ENCODE measurements at places on chromosomes 13 and 19. TPM values are rescaled to one million over a fixed set of nuclear protein-coding genes. Genes with fewer than 3 reads are reported as not detected.

DNA sequence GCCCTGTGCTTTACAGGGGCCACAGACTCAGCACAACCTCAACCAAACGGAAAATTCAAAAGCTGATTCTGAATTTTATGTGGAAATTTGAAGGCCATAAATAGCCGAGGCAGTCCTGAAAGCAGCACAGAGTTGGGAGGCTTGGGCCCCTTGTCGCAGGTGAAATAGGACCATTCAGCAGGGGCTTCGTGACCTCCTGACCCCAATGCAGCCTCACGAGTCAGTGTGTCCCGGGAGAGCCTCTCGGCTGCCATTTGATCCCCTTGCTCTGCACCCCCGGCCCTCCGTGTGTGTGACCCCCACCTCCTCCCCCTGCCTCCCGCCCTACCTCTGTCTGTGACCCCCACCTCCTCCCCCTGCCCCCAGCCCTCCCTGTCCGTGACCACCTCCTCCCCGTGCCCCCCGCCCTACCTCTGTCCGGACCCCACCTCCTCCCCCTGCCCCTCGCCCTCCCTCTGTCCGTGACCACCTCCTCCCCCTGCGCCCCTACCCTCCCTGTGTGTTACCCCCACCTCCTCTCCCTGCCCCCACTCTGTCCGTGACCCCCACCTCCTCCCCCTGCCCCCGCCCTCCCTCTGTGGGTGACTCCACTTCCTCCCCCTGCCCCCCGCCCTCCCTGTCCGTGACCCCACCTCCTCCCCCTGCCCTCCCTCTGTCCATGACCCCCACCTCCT lies 41.7 kb upstream of the TFDP1 start:
- no peak for DNase-seq

DNA sequence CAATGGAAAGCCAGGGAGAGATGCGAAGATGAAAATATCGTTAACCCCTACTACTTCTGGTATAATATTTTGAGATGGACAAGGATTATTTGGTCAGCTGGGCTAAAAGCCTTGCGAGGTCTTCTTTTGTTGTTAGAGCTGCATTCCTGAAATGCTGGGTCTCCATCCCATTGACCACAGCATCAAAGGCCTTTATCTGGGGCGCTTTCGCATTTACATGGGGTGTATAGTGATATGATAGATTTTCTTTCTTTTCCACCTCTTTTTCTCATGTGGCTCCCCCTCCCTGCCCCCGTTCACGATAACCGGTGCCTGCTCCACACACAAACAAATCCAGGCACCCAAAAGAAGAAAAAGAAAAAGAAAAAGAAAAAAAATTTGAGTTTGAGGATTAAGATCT lies 77.5 kb downstream of the ZNF536 start:
- DNase-seq: no peak

- no peak for DNase-seq
These were observed 2.2 kb downstream of the MADCAM1 start for GRCh38 chr19:498511-498891.

GRCh38 chr13:101393140-101393539 lies 23.2 kb downstream of the NALCN start:
- DNase-seq: no peak

DNA sequence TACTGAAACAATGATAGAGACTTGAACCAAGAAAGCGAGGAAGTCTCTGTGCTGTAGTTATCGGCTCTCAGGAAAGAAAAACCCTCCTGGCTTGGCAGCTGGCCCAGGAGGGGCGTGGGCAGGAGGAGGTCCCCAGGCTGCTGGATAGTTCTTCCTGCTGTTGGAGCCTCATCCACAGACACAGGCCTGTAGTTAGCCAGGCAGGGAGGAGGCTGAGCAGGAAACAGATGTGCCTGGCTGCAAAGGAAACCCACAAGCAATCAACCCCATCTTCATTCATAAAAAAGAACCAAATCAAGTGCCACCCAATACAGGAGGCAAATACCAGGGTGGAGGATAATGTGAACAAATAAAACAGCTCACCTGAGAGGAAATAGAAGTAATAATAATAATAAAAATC lies 86.2 kb downstream of the IRS2 start:
- DNase-seq: no peak

DNA sequence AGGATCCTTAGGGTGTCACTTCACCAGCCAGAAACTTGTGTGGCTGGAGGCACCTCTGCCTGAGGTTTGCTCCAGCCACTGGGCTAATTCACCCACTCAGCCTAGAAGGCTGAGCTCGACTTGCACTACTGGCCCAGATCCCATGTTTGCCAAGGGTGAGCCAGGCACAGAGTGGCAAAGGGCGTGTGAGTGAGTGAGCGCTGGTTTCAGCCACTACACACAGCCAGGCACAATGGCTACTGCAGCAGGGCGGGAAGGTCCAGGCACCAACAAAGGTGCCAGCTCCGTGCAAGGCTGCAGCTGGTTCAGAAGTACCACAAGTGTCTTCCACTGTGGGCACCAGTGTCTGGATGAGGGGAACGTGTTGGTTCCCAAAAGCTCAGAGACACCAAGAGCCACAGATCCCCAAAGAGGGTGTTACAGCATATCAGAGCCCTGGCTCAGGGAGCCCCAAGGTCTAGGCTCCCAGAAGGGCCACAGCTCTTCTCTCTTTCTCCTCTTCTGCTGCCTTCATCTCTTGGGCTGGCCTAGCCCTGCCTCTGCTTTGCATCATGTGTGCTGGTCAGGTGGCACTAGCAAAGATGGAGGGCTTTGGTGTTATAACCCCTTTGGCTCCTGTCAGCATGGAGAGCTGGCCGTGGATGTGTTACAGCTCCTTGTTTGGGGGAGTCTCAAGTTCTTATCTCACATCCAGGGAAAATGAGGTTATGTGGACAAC lies 736.3 kb upstream of the KLHL1 start:
- DNase-seq: no peak

DNA sequence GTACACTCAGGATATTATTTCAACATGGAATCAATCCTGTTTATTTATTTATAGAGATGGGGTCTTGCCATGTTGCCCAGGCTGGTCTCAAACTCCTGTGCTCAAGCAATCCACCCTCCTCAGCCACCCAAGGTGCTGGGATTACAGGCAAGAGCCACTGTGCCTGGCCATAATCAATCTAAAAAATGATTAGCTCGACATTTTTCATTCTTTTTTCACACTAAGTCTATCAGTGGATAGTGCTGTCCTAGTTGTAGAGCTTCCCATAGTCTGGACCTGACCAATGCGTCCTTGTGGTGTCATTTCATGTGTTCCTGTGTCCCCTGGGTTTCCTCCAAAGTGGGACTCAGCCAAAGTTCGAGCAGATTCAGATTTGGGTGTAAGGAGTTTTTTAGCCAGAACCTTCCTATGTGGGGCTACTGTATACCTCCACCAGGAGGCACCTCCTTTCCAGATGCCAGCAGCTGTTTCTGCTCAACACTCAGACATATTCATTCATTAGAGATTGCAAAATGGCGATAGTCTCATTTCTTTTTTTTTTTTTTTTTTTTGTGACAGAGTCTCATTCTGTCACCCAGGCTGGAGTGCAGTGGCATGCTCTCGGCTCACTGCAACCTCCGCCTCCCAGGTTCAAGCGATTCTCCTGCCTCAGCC lies 61.1 kb downstream of the MAP4K1 start:
- no peak for DNase-seq

DNA sequence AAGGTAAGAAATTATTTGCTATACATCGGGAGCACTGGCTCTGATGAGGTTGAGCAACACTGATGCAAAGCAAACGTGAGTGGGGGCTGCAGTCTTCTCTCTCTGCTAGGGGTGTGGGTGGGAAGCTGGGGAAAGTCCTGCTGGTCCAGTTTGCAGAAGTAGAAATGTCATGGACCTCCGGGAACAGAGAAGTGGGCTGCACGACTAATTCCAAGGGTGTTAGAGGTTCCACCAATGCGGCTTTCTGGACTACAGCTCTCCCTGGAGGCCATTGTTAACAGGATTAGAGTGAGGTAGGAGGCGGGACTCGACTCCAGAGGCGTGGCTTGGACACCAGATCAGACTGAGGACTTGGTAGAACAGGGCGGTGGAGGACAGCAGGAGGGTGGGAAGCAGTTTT lies 5.7 kb upstream of the FBXO27 start:
- DNase-seq: no peak

- no peak for DNase-seq
These were observed 2.8 kb upstream of the ARL11 start for GRCh38 chr13:49625392-49626079.

GRCh38 chr19:11378319-11379189 lies 4.1 kb downstream of the SWSAP1 start:
- no peak for DNase-seq

- DNase-seq: no peak
These were observed 62.1 kb upstream of the FREM2 start for GRCh38 chr13:38624822-38625221.

DNA sequence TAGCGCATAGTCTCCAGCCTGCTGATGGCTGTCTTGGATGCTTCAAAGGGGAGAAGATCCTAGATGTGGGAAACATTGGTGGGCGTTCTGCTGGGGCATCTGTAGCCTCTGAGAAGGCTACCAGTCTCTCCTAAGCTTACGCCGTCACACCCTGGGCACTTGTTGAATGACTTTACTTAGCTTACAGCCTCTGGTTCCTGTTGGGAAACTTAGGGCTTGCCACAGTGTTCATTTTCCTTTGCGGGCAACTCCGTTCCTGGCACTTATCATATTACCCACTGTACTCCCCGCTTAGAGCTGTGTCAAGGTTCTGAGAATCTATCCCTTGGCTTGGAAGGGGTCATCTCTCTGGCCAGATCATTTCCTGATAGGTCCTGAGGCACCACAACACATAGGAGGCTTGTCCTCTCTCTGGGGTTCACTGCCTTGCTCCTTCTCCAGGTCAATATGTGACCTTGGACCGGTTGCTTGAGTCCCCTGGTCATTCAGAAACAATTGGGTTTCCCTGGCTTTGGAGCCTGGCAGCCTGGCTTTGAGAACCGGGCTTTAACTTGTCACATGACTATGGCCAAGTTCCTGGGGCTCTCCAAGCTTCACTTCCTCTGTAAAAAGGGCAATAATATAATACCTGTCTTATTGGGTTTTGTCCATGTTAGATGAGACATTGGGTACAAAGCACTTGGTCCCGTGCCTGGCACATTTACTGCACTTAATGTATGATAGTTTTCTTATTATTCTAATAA lies 20.5 kb upstream of the ALOX5AP start:
- DNase-seq: no peak

- no peak for DNase-seq
These were observed 46.3 kb downstream of the URI1 start for GRCh38 chr19:29988351-29988750.

DNA sequence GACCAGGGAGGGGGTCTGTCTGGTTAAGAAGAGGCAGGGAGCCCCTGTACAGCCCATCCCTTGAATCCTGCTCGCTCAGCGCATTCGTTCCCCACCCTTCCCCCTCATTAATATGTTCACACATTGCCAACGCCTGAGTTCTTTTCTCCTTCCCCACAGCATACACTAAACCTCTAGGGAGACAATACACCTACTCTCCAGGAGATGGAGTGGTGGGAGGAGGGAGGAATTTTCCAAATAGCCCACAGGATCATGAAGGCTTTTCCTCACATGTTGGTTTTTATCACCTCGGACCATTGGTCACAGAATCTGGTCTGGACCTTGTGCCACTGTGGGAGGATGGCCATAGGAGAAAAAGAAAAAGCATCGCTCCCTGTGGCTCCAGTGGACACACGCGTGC lies 294.9 kb downstream of the SHISA2 start:
- DNase-seq: no peak

SIGLEC12 gene
- not detected for total RNA-seq

GRCh38 chr19:41456342-41456918 lies 13.5 kb downstream of the ERICH4 start:
- DNase-seq: no peak

- DNase-seq: no peak
These were observed 68.9 kb upstream of the GJB6 start for GRCh38 chr13:20301015-20301402.

KLK2 gene
- not detected for total RNA-seq

HSH2D gene
- total RNA-seq: 46.9 TPM

SYNGR4 gene
- not detected for total RNA-seq

DNA sequence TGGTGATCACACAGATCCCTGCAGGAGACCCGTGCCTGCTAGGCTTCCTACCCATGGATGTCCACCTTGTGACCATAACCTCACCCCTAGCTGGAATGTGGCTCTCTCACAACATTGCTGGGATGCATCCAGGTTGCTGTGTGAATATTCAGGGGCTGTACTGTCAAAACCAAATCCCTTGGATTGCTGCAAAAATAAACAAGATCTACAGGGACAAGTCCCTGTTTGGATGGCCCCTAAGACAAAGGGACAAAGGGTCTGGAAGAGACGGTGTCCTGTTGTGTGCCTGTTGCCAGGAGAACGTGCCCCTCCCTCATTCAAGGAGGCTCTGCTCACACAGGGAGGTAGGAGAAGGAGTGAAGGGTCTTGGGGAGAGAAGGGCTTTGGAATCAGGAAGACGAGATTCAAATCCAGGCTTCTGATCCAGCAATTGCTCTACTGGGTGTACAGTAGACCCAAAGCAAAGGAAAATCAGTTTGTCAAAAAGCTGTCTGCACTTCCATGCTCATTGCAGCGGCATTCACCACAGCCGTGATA lies 89.2 kb upstream of the WASF3 start:
- no peak for DNase-seq

DNA sequence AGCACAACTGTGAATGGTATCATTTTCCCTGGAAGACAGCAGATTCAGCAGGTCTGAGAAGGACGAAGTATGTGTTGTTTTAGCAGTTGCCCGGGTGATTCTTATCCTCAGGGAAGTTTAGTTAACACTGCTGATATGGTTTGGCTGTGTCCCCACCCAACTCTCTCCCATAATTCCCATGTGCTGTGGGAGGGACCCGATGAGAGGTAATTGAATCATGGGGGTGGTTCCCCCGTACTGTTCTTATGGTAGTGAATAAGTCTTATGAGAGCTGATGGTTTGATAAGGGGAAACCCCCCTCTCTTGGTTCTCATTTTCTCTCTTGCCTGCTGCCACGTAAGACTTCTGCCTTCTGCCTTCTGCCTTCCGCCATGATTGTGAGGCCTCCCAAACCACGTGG lies 81.0 kb upstream of the UBAC2 start:
- DNase-seq: no peak

DNA sequence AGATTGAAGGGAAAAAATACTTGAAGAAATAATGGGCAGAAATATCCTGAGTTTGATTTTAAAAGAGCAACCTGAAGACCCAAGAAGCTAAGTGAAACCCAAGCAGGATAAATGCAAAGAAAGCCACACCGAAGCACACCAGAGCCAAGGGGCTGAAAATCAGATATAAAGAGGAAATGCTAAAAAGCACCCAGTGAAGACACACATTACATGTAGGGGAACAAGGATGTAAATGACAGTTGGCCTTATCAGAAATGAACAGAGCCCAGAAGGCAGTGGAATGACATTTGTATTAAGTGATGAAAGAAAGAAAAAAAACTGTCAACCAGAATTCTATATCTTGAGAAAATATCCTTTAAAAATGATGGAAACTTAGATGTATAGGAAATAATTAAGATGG lies 139.1 kb downstream of the SLC7A1 start:
- DNase-seq: no peak

CAPS gene
- 44.2 TPM for total RNA-seq
